ENCODE measurements at places on chromosomes 5 and 9.

DNA sequence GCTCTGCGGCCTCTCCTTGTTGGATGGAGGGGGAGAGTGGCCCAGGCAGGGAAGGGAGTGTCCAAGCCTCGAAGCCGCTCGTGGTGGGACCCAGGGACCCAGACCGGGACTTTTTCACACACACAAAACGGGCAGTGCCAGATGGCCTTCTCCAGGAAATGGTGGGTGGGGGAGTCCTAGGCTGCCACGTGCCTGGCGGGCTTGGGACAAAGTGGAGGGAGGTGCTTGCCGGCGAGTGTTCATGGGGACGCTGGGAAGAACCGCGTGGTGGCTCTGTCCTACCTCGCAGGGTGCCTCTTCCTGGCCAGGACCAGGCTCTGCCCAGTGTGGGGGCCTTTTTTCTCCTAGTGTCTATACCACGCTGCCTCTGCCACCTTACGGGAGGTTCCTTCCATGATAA is 155.0 kb upstream of the COL5A1 start:
- DNase-seq = no peak

- DNase-seq = no peak
Observed at GRCh38 chr9:70496244-70496643, 81.8 kb upstream of the KLF9 start.

DNA sequence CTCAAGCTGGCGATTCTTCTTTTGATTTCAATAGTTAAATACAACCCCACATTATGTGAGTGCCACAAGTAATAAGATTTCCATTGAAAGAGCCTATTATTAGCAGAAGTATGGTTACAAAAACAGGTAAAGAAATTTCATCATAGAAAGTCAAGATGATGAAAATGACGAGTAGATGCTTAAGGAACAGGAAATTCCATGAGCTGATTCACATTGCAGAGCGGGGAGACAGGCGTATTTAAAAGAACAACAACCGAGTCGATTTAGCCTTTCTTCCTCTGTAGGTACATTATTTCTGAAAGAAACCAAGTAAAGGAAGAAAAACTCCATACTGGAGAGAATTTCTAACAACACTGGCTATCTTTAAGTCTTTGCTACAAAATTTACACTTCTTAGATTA is 310.4 kb downstream of the SLF1 start:
- DNase-seq = no peak

GRCh38 chr9:126338945-126339344 is 12.3 kb downstream of the MVB12B start:
- no peak for DNase-seq

DNA sequence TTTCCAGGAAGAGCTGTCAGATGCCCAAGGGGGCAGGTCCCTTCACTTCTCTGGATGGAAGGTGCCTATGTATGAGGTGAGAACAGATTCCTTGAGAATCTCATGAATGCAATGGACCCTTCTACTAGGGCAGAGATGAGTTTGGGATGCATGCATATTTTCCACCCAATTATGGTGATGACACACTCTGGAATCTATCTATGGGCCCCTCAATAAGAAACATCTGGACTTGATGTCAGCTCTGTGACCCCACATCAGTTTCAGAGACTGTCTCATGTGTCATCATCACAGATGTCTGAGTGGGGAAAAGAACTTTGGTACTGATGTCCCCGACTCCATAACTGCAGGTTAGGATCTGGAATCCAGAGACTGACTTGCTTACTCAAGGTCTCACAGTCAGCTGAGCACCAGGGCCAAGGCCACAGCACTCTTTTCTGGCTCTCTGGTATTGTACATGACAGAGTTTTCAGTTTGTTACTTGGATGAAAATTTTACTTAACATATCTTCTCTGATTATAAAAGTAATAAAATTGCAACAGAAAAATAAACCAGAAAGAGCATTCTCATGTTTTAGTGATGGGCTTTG is 177.0 kb downstream of the DCP2 start:
- DNase-seq = peak; percentile 68

GRCh38 chr9:73093740-73094379 is 57.8 kb upstream of the ANXA1 start:
- DNase-seq = no peak

- DNase-seq = no peak
Observed at GRCh38 chr5:35884773-35885172, 28.1 kb downstream of the IL7R start.

- DNase-seq = no peak
Observed at GRCh38 chr5:82873452-82873851, 203.7 kb downstream of the TMEM167A start.
